ENCODE measurements at places on chromosomes 4 and X.

DNA sequence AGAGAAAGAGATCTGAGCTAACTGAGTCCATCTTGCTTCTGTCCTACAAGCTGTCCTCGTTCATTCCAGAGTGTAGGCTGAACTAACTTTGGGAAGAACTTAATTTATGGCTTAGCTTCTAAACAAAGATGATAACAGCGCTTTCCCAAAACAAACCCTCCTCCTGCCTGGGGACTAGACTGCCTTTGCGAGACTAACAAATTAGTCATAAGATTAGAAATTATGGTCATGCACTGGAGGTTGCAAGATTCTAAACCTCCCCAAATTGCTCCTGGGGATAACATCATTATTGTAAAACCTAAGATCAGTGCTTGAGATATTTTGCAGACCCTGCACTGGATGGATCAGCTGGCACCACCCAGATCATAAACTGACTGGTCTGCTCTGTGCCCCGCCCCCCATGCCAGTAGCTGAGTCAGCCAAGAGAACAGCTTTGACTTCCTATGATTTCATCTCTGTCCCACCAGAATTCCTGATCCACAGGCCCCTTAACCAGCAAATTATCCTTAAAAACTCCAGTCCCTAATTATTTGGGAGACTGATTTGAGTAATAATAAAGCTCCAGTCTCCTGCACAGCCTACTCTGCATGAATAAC lies 883.3 kb downstream of the TRIML1 start:
- peak; percentile 5 for DNase-seq

DNA sequence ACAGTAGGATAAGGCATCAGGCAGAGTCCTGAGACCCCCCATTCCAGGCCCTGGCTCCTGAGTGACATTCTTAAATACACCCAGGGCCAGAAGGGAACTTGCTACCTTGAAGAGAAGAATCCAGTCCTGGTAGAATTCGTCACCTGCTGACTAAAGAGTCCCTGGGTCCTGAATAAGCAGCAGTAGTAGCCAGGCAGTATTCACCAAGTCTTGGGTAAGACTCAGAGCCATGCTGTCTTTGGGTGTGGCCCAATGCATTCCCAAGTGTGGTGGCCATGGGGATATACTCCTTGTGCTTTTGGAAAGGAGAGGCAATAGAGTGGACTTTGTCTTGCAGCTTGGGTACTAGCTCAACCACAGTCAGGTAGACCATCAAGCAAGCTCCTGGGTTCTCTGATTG lies 359.1 kb downstream of the DMD start:
- no peak for DNase-seq

- DNase-seq: no peak
Observed at GRCh38 chrX:456551-457291, 70.0 kb upstream of the PPP2R3B start.

DNA sequence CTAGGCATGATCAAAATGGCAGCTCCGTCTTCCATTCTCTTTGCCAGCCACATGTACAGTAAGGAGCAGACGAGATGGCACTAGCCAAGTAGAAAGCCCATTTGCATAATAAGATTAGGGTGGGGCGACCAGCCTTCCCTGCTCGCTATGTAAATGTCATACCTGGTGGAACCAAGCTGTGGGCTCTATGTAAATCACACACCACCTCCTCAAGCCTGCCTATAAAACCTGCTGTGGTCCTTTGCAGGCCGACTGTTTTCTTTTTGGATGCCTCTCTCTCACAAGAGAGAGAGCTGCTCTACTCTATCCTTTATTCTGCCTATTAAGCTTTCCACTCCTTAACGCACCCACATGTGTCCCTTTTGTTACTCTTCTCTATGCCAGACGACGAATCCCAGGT lies 1472.7 kb downstream of the ARAP2 start:
- DNase-seq: no peak

DNA sequence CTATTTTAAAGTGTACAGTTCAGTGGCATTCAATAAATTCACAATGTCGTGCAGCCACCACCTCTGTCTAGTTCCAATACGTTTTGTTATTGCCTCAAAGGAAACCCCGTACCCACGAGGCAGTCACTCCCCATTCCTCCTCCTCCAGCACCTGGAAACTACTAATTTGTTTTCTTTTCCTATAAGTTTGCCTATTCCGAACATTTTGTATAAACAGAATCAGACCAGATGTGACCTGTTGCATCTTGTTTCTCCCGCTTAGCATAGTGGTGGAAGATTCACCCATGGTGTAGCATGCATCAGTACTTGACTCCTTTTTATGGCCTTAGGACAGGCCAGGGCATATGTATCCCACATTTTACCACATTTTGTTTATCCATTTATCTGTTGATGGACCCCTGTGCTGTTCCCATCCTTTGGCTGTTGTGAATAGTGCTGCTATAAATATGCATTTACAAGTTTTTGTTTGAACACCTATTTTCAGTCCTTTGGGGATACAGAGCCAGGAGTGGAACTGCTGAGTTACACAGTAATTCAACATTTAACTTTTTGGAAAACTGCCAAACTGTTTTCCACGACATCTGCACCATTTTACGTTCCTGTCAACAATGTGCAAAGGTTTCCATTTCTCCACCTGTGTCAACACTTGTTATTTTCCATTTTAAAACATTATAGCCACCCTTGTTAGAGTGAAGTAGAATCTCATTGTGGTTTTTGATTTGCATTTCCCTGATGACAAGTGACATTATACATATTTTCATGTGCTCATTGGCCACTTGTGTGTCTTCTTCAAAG lies 57.8 kb upstream of the STX18 start:
- no peak for DNase-seq

DNA sequence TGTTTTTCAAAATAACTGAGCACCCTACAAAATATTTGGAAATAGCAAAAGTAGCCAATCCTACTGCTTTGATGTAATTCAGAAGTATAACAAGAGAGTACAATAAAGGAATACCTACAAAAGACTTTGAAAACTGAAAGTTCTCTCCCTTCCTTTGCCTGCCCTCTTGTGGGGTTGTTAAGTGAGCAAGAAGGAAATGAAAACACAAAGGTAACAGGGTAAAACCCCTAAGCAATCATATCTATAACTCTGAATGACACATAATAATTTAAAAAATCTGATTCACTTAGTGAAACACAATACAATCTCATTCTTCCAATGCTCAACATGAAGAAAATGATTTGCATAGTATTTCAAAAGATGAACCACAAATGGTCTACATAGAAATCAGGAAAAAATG lies 98.2 kb downstream of the FRYL start:
- no peak for DNase-seq

- DNase-seq: no peak
Observed at GRCh38 chrX:30888526-30889146, 418 bp downstream of the TAB3 start.

GRCh38 chr4:160082432-160083207 lies 979.7 kb downstream of the RAPGEF2 start:
- DNase-seq: no peak

DNA sequence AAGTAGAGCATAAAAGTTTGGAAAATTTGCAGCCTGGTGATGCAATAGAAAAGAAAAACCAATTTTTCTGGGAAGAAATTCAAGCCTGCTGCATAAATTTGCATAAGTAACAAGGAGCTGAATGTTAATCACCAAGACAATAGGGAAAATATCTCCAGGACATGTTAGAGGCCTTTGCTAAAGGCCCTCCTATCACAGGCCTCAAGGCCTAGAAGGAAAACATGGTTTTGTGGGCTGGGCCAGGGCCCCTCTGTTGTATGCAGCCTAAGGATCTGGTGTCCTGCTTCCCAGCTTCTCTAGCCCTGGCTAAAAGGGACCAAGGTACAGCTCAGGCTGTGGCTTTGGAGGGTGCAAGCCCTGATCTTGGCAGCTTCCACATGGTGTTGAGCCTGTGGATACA lies 6.2 kb upstream of the RTL3 start:
- no peak for DNase-seq

- DNase-seq: peak; percentile 51
Observed at GRCh38 chr4:182306792-182307507, 63.7 kb downstream of the TENM3 start.

DNA sequence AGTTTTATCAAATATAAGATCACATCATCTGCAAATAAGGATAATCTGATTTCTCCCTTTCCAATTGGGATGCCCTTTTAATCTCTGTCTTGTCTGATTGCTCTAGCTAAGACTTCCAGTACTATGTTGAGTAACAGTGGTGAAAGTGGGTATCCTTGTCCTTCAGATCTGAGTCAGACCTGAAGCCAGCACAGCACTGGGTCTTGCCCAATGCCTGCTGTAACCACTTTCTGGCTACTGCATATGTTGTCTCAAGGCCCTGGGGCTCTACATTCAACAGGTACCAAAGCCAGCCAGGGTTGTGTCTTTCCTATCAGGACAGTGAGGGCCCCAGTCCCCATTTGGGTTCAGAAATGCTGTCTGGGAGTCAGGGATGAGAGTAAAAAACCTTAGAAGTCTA lies 90.3 kb downstream of the CYSLTR1 start:
- DNase-seq: no peak

DNA sequence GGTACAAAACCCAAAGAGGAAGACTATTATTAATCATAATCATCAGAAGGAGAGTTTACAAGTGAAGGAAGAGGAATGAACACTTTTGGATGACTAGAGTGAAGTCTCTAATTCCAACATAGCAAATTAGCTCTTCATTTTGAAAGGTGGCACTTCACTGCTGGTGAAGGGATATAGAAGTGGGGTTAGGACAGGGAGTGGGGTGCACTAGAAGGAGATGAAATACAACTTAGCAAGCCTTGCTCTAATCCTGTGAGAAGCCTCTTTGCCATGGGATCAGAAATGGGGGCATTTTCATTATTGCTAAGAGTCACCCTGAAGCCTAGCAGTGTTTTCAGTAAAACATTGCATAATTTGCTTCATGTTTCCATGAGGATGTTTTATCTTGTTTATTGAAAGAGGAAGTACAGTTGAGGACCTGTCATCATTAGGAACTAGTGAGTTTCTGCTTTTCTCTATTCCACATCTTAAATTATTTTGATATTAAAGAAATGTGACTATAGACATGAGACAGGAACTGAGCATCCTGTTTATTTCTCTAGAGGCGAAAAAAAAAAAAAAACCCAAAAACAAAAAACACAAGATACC lies 9.3 kb upstream of the GRPR start:
- DNase-seq: no peak

GRCh38 chrX:74465424-74465823 lies 44.1 kb downstream of the SLC16A2 start:
- DNase-seq: no peak

DNA sequence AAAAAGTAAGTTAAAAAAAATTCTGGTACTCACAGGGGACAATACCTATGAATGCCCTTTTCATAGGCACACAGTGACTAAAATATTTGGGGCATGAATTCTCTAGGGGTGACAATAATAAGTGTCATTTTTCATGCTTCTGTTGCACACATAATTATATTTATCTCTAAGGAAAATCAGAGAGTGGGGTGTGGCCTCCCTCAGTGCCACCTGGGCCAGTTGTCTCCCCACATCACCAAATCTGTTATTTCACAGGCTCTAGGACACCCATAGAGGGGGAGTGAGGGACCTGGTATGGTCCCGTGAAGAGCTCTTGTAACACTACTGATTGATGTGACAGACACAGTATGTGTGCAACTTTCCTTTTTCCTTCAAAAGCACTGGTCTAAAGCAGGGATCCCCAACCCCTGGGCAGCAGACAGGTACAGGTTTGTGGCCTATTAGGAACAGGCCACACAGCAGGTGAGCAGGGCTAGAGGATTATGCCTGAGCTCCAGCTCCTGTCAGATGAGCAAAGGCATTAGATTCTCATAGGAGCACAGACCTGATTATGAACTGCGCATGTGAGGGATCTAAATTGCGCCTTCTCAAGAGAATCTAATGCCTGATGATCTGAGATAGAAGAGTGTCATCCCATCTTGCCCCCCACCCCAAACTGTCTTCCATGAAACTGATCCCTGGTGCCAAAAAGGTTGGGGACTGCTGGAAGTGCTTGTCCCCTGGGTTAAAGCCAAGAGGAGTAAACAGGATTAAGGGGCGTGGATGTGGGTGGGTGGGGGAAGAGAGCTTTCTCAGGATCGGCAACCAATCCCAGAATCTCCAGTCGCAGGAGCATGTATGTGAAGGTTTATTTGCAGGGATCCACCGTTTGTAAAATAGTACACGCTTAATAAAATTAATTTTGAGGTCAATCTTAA lies 856 bp downstream of the SLC9B1 start:
- no peak for DNase-seq

DNA sequence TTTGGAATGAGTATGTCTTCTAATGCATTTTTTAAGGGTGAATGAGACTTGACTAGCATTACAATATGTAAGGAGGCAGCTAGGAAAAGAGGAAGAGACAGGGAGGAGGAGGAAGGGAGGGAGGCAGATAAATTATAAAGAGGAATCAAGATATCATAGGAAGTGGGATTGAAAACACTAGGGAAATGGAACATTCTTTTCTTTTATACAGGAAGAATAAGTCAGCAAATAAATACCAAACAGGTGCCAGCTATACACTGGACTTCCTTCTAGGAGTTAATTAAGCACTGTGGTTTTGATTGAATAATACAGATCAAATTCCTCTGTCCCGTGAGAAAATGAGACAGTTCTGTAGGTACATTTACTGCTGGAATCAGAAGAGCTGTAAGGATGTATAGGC lies 78.6 kb downstream of the PACRGL start:
- no peak for DNase-seq

DNA sequence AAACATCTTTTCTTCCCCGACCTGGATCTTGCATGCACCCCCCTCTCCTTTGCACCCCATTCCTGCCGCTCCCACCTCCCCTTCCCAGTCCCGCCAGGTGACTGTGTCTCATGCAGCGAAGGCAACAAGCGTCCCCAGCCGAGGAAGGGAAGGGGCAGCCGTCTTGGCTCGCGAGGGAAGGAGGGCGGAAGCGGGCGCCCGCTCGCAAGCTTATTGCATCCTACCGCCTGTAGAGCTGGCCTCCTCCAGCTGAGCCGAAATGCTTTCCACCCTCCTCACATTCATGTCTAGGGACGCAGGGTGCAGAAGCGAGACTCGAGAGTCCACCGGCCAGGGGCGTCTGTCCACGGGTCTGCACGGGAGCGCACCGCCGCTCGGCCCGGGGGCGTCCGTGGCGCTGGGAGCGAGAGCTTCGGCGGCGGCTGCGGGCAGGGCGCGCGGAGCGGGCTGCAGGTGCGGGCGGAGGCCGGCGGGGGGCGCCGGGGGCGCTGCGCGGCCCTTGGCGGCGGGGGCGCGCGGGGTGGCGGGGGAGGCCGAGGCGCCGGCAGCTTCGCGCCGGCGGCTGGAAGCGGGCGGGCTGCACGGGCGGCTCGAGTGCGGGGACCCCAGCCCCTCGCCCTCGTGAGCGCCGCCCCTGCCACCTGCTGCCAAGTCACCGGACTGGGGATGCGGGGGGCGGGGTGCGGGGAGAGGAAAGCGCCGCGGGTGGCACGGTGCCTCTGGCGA lies at the start of gene KCNIP4:
TSS of gene KCNIP4 (minus strand) at position 426 of the 726 bp plus-strand sequence.
- no peak for DNase-seq

GRCh38 chrX:7318661-7319060 lies 170.7 kb upstream of the PUDP start:
- no peak for DNase-seq

DNA sequence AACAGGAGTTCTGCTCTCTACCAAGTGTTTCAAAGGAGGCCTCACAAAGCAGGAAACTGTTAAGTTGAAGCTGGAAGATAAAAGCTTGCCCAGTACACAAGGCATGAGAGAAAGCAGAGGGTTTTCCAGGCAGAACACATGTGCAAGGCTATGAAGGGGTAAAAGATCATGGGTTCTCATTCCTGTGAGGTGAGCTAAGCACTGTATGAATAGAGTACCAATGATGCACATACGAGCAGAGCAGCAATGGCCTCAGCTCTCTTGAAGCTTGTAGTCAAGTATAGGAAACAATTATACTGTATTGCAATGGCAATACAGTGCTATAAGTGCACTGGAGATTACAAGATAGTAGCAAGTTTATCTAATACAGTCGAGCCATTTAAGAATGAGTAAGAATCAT lies 18.0 kb downstream of the TTC29 start:
- no peak for DNase-seq

- DNase-seq: no peak
Observed at GRCh38 chrX:25536307-25536970, 520.7 kb upstream of the ARX start.

All from AG04449 (cell line).